Body of pancreas (tissue), 4 donors: ENCODE measurements at places on chromosomes 5 and 9. TPM values are rescaled to one million over a fixed set of nuclear protein-coding genes. Genes with fewer than 3 reads are reported as not detected.

PKD2L2 gene
- total RNA-seq, result not detected

GPBP1 gene
- total RNA-seq, result 67.2 TPM

NIM1K gene
- 0.52 TPM for total RNA-seq

DOK3 gene
- total RNA-seq, result 5.4 TPM

ARL15 gene
- total RNA-seq, result 14.3 TPM

SLC36A3 gene
- total RNA-seq, result not detected

C6 gene
- 40.7 TPM for total RNA-seq

SLC45A2 gene
- total RNA-seq, result not detected

SAXO1 gene
- not detected for total RNA-seq

PDLIM4 gene
- 4.3 TPM for total RNA-seq

OCLN gene
- 23.1 TPM for total RNA-seq

LECT2 gene
- total RNA-seq, result not detected

TOPORS gene
- 12.2 TPM for total RNA-seq

GPR21 gene
- total RNA-seq, result not detected

ROR2 gene
- 5.4 TPM for total RNA-seq
